Spinal cord (tissue), 10 donors: ENCODE measurements at places on chromosomes 16 and 17.

DNA sequence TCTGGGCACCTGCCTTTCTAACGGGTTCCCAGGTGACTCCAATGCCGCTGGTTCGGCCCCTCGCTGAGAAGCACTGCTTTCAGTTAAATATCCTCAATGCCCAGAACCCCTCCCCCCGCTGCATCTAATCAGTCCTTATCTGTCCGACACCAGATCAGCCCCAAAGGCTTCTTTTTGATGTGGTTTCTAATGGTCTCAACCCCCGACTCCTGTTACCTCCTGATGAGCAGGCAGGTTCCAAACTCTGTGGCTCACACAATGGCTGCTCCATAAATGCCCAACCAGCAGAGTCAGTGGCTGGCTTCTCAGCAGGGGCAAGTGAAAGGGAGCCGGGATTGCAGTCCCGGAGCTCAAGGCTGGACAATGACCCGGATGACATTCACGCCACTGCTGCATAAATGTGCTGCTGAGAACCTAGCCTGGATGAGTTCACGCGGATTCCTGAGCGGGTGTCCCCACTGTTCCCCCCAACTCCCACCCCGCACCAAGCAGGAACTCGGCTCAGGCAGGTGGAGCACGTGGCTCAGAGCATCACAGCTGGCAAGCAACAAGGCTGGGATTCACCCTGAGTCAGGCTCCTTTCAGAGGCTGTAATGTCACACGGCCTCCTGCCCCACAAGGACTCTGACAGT, 1.0 kb upstream of the SLC38A8 start:
- no peak for DNase-seq

- no peak for DNase-seq
These were observed 12.8 kb downstream of the PDK2 start for GRCh38 chr17:50107790-50108414.

DNA sequence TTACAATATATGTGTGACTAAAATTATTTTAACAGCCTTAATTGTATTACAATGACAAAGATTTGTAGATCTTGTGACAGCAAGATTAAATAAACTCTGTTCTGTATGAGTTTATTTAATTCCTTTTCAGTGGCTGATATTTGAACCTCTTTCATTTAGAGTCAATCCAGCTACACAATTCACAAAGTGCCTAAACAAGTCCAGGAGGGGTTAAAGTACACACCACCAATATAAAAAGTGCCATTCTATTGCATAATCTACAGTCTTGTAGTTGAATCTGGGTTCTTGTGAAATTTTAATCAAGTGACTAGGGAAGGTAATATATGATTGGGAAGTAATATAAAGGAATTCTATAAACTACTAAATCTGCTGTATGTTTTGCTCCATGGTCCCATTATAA, 3.9 kb upstream of the NFAT5 start:
- no peak for DNase-seq

DNA sequence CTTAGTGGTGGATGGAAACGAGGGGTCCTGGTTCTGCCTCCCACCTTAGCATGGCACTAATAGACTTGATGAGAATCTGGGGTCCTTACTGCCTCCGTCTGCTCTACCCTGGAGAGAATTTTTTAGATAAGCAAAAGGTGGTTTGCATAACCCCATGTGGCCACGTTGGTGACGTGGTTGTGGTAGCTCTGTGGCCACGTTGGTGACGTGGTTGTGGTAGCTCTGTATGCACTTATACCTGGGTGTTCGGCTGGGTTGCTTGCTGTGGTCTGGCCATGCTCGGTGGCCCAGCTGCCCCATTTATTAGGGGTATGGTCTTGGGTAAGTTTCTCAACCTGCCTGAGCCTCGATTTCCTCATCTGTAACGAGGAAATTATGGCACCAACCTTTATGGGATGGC, 13.0 kb downstream of the SPIRE2 start:
- DNase-seq: no peak

DNA sequence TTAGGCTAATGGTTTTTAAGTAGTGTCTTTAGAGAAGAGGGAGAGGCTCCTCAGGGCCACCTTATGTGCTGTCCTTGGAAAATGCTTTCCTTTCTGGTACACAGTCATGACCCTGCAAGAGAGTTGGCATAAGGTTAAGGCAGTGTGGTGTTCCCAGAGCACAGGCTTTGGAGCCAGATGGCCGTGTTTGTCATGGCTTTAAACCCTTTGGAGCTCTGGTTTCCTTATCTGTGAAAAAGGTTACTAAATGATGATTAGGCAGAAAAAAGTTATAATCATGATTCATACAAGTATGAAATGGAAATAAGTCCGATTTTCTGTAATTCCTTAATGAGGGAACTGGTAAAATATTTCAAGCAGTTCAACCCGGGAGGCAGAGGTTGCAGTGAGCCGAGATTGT, 13.2 kb downstream of the UTP4 start:
- no peak for DNase-seq

DNA sequence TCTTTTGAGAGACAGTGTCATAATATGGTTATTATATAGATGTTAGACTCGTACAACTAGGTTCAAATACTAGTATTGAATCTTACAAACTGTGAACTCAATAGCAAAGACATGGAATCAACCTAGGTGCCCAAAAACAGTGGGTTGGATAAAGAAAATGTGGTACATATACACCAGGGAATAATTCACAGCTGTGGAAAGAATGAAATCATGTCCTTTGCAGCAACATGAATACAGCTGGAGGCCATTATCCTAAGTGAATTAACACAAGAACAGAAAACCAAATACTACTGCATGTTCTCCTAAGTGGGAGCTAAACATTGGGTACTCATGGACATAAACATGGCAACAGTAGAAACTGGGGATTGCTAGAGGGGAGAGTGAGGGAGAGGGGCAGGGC, 8.1 kb downstream of the PHKB start:
- DNase-seq: no peak

DNA sequence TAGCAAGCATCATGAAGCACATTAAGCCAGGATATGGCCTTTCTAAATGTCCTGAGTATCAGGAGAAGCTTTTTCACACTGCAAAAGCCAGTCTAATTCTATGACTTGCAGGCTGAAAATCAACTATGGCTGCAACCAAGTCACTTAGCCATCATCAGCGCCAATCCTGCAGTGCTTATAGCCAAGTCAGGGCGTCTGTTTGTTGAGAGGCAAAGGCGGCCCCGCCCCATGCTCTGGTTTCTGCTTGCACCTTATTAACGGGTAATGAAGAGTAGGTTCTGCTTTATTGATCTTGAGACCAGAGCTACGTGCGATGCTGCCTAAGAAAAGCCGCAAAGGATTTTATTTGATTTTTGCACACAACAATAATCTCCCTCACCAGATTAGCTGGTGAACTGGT, 88.4 kb downstream of the CDH13 start:
- DNase-seq: no peak

GRCh38 chr16:86363057-86363490, 147.3 kb upstream of the FOXF1 start:
- peak; percentile 80 for DNase-seq

DNA sequence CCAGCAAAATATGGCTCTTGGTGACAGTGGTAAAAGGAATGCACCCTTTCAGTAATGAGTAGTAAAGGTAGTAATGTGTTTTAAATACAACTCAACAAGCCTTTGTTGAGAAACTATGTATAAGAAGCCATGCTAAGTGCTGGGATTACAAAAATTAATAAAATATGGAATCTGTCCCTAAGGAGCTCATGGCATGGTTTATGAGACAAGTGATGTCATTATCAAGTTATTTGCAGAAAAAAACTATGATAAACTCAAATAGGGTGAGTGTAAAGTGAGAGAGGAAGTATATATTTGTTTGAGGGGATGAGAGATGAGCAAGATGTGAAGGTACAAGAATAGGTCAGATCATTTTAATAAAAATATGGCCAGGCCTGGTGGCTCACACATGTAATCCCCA, 76.9 kb downstream of the NF1 start:
- DNase-seq: no peak

- DNase-seq: no peak
These were observed 17.4 kb upstream of the MTSS2 start for GRCh38 chr16:70703041-70703834.

- DNase-seq: no peak
These were observed 33.1 kb downstream of the ZNF423 start for GRCh38 chr16:49822649-49823370.

DNA sequence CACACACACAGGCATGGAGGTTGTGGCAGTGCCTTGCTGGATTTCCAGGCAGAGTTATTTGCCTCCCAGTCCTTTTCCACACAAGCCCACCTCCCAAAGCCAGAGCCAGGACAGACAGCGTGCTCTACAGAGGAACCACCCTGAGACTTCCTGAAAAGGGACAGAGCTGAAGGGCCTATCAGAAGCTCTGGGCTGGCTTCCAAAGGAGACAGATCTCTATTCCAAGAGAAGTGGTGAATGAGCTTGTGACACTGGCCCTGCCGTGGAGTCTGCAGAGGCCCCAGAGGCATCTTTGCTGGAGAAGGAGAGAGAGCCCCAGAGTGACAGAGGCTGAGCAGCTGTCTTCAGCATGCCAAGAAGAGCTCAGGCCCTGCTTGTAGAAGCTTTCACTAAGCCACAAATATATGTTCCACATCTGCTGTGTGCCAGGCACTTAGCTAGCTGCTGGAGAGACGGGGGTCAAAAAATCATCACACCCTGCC, 8.3 kb upstream of the LPCAT2 start:
- peak; percentile 82 for DNase-seq

- peak; percentile 61 for DNase-seq
These were observed 3.7 kb downstream of the NFE2L1 start for GRCh38 chr17:48051706-48052486.

DNA sequence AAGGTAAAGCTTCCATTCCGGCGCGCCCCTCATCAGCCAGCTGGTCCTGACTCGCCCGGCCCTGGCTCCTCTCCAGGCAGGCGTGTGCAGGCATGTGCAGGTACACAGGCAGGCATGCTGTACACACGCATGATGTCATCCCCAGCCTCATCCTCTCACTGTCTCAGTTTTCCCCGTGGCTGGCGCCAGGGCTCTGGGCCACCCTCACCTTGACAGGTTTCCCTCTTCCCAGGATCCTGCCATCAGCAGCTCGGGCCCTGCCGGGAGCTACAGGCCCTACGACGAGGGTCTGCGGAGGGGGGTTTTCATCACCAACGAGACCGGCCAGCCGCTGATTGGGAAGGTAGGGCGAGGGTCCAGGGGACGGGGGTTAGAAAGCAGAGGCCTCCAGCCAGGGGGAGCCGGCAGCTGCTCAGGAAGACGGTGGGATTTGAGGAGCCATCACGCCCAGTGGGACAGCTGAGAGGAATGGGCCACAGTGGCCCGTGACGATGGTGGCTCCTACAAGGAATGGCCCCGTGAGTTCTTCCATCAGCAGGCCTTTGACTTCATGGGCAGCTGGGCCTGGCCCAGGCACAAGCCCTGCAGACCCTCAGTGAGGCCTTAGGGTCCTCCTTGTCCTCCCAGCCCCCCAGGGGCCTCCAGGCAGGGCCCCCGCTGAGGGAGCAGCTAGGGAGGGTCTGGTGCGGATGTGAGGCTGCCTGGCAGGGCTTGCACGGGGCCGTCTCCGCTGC, 8.5 kb downstream of the GAA start:
- DNase-seq: no peak

DNA sequence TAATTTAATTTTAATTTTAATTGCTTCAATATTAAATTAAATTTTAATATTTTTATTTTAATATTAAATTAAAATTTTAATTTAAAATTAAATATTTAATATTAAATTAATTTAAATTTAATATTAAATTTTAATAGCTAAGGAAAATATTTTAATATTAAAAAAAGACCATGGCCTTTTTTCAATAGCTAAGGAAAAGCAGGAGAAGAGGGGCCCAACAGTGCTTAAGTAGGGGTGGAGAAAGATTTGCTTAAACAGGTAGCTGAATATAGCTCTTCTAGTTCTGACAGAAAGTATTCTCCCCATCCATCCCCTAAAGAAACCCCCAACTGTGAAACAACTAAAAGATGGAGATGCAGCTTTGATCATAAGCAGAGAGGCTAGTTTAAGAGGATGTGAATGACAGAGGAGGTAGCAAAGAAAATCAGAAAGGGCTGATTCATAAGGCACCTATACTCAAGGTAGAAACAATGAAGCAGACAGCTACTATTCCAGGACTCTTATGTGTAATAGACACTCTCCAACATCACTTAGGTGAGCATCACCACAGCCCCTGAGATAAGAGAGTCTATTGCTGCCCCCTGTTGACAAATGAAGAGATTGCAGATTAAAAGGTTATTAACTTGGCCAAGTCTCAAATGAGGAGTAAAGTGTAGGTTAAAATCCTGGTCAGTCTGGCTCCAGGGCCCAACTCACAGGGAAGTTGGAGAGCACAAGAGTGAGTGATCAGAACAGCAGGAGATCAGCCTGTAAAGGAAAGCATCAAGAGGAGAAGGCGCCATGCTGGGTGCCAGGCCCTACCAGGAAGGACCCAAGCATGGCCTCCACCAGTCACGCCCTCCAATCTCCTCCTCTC, 7.8 kb upstream of the RNASEK start:
- DNase-seq: peak; percentile 69

- DNase-seq: no peak
These were observed 24.4 kb upstream of the ETV4 start for GRCh38 chr17:43570518-43570928.

GRCh38 chr16:62021161-62021581, 15.1 kb downstream of the CDH8 start:
- no peak for DNase-seq

- DNase-seq: peak; percentile 40
These were observed 50.0 kb downstream of the RPTOR start for GRCh38 chr17:80594431-80595269.

DNA sequence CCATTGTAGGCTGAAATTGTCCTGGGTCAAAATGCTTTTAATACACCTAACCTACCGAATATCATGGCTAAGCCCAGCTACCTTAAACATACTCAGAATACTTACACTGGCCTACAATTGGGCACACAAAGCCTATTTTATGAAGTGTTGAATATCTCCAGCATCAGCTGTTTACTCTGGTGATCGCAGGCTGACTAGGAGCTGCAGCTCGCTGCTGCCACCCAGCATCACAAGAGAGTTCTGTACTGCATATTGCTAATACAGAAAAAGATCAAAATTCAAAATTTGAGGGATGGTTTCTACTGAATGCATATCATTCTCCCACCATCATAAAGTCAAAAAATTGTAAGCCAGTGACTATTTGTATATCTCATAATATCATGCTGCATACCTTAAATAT, 55.3 kb downstream of the ULK2 start:
- DNase-seq: no peak

DNA sequence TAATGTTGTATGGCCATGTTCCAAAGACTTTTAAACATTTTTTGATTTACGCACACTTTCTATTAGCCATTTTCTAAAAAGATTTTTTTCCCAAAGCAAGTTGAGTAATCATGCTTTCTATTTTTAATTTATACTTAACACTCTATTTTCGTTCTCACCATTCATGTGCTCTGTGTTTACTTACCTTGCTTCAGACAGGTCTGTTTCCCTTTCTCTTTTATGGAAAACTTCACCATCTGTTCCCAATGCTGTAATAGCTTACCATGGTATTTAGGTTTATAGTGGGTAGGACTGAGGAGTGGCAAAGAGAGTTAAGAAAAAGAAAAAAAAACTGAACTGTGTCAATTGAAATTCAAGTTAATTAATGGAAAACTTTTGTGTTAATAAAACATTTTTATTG, 37.5 kb upstream of the KCNJ16 start:
- no peak for DNase-seq

- DNase-seq: no peak
These were observed 81.6 kb upstream of the CACNG3 start for GRCh38 chr16:24174504-24174903.
